ENCODE measurements at places on chromosomes 16 and 17.

- DNase-seq, result peak; percentile 69
Observed at GRCh38 chr16:67415872-67416793, at the start of gene ZDHHC1. TSS of gene ZDHHC1 (minus strand) at chr16:67416477. CDS start at chr16:67407775, 8,702 bp downstream.

- DNase-seq, result no peak
Observed at GRCh38 chr17:14581186-14581830, 280.4 kb downstream of the HS3ST3B1 start.

DNA sequence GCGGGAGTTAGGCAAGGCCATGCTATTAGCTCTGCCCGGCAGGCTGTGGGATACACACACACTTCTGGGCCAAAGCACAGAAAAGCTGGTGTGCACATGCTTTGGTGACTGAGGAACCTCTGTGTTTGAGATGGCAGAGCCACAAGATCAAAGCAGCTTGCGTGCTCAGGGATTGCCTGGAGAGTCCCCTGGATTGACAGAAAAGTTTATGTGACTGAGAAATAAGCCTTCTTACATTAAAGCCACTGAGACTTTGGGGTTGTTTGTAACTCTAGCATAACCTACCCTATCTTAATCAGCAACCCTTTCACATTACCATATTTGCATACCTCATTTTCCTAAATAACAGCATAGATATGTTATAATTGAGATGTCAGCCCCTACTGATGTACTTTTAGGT is 69.3 kb downstream of the MYO1D start:
- DNase-seq, result no peak

DNA sequence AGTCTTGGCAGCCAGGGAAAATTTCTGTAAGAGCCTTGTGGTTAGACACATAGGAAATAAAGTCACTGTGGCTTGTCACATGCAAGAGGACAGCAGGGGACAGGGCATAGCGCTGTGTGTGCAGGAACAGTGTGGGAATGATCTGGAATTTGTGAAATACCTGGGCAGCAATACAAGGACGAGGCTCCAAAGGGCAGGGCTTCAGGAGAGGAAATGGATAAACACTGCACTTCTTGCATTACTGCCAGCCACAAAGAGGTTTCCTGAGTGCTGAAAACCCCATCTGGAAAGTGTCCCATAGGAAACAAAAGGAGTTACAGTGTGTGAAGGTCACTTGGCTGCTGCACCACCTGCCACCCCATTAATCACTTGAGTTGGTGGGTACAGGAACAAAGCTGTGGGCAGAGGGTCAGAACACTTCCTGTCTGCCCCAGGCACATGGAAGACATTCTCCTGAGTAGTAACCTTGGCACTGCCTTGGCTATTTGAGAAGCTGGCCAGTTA is 12.1 kb upstream of the HP start:
- DNase-seq, result no peak

- no peak for DNase-seq
Observed at GRCh38 chr16:84677849-84678248, 22.0 kb upstream of the USP10 start.

GRCh38 chr17:45847101-45847500 is 2.4 kb downstream of the SPPL2C start:
- no peak for DNase-seq

DNA sequence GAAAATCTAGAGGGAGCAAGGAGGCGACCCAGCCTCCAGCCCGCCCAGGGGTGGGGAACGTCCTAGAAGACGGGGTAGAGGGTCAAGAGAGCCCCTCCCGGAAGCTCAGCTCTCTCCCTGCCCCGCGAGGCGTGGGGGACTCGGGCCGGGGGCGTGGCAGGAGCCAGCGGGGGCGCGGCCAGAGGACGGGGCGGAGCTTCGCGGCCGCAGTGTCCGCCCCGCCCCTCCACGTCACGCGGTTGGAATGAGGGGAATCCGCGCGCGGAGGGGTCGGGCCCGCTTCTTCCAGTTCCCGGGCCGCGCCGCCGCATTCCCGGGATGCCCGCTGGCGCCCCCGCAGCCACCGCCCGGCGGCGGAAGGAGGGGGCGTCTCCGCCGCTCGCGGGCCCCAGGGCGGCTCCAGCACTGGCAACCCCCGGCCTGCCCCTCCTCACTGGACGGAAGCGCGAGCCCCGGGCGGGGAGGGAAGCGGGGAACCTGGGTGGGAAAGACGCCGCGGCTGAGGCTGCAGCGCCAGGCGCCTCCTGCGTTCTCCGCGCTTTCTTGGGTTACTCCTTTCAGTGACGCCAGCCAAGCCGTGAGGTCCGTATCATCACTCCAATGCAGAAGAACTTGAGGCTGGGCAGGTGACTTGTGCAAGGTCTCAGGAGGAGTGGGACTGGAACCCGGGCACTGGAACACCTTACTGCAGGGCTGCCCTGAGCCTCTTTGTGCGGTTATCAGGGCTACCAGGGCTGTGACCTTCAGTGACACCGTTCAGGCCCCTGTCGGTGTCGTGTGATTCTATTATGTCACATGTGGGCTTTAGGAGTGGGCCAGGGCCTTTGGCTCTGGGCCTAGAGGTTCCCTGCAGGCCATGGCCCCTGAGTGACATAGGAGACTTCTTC is 4.3 kb downstream of the MYO1C start:
- peak; percentile 84 for DNase-seq

GRCh38 chr16:70638814-70639792 is 7.3 kb upstream of the IL34 start:
- no peak for DNase-seq

GRCh38 chr17:56866496-56866895 is 32.5 kb downstream of the DGKE start:
- DNase-seq, result no peak

DNA sequence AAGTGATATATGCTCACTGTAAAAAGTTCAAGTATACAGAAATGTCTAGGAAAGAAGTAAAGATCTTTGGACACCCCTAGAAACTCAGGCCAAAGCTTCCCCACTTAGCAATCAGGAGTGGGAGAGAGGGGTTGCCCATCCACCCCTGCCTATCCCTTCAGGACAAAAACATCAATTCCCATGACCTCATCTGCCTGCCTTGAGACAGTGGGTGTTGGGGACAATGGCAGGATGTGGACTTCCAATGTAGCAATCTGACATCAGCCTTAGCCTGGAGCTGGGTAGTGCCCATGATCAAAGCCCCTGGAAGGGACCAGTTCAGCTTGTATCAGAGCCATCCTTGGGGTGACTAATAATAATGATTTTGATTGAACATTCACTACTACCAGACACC is 18.1 kb downstream of the ITPRIPL2 start:
- DNase-seq, result no peak

DNA sequence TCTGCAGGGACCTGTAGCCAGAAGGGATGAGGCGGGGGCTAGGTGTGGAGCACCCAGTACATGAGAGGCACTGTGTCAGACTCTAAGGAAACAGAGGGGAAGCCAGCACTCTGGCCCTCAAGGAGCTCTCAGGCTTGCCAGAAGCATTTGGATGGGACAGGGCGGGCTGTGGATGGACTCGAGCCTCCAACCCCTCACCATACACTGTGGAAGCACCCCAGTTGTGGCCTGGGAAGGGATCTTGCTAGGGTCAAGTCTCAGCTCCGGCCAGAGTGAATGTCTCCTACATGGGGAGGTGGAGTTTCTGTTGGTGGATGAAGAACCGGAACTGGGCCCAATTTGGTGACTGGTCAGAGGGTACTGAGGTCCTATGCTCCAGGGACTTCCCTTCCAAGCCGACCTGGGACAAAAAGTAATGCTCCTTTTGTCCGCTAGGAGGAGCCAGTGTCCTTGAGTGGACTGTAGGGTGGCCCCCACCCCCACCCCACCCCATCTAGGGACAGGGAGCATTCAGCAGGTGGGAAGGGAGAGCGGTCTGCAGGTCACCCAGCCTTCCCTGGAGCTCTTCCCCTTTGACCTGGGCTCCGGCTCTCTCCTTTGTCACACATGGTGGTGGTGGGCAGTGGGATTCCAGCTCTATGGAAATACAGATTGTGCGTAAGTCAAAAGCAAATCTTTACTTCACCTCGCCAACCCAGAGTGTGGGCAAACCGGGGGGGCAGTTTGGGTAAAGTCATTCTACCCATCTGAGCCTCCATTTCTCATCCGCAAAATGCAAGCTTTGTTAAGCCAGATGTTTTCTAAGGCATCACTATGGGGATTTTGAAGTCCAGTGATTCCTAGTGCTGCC is 20.4 kb upstream of the PHB1 start:
- DNase-seq, result peak; percentile 87

GRCh38 chr16:77785373-77785764 is 3.0 kb upstream of the VAT1L start:
- DNase-seq, result no peak

GRCh38 chr17:4551141-4551540 is 4.0 kb downstream of the MYBBP1A start:
- no peak for DNase-seq

- no peak for DNase-seq
Observed at GRCh38 chr16:2881783-2882649, 999 bp upstream of the FLYWCH2 start.

GRCh38 chr17:73096211-73096610 is 3.7 kb upstream of the SLC39A11 start:
- no peak for DNase-seq

DNA sequence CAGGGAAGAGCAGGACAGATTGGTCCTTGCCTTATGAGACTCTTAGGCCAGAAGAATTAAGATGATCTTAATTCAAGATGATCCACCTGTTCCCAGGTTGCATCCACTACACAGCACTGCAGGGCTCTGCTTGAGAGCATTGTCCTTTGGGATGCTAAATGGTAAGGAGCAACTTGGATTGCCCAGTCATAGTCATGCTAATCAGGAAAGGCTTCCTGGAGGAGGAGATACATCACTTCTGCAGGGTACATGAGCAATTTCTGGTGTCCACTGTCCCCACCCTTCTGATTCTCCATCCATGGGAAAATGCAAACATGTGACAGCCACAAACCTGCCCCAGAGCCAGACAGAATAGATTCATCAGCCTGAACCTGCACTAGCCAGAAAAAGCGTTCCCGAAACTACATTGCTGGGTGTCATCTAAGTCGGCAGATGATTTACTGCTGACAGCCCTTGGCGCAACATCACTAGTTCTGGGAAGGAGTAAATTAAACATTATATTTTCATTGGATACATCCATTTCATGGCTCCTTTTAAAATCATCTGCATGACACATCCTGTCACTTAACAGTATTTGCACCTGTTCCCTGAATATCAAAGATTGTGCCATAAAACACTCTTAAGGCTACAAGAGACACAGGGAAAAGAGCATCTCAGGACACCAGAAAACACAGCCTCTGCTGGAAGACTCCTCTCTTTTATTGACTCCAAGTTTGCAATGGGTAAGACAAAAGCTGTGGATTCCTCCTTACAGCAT is 282.2 kb downstream of the MAF start:
- no peak for DNase-seq

DNA sequence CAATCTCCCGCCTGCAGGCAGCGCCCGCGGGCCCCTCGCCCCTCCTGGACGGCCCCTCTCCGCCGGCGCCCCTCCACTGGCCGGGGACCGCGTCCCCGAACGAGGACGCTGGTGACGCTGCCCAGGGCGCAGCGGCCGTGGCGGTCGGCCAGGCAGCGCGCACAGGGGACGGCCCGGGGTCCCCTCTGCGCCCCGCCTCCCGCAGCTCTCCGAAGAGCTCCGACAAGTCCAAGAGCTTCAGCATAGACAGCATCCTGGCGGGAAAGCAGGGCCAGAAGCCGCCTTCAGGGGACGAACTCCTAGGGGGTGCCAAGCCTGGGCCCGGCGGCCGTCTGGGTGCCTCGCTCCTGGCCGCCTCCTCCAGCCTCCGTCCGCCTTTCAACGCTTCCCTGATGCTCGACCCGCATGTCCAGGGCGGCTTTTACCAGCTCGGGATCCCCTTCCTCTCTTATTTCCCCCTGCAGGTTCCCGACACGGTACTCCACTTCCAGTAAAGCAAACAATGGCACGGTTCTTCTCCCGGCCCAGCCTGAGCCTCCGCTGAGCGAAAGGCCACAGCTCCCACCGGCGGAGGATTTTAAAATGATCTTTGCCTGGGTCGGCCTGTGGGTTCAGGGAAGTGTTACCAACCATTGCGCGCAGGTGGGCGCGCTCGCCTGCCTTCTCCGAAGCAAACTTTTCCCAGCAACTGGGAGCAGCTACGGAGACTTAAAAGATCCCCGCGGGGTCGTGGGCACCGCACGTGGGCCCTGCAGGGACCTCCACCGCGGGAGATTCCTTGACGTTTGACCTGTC is 1.1 kb downstream of the FOXL1 start:
- no peak for DNase-seq

GRCh38 chr17:1561420-1562175 is 994 bp downstream of the PITPNA start:
- peak; percentile 53 for DNase-seq

- DNase-seq, result no peak
Observed at GRCh38 chr16:67697422-67698185, 21.5 kb downstream of the GFOD2 start.

DNA sequence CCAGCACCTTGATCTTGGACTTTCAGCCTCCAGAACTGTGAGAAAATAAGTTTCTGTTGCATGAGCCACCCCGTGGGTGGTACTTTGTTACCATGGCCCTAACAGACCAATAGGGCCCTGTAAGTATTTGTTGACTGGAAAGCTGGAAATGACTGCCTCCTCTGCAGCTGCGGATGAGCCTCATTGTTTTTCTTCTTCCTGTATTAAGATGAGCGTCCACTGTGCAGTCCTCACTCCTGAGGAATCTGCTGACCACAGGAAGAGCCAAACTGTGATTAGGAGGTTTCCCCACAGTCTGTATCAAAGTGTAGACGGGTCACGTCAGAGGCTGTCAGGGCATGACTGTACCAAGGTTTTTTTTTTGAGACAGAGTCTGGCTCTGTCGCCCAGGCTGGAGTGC is 12.2 kb upstream of the AKTIP start:
- no peak for DNase-seq

GRCh38 chr17:5785338-5785737 is 201.0 kb upstream of the NLRP1 start:
- DNase-seq, result no peak

GRCh38 chr17:41334385-41335305 is 16.0 kb downstream of the KRT33A start:
- DNase-seq, result no peak
